ENCODE measurements at places on chromosomes 5 and 9. TPM values are rescaled to one million over a fixed set of nuclear protein-coding genes. Genes with fewer than 3 reads are reported as not detected.

LAMC3 gene
- total RNA-seq, result 0.09 TPM

IL13 gene
- 6.5 TPM for total RNA-seq

ITK gene
- 229 TPM for total RNA-seq

PCDHA1 gene
- total RNA-seq, result not detected

PGM5 gene
- not detected for total RNA-seq

GRCh38 chr5:53067641-53068040 lies 41.9 kb downstream of the MOCS2 start:
- H3K4me3 ChIP-seq, result no peak overlapping the region
- H3K27me3 ChIP-seq, result peaks cover 2% of the 10 kb centered on the region
- DNase-seq, result no peak
- H3K4me1 ChIP-seq, result peaks cover 16% of the 10 kb centered on the region

GRCh38 chr5:158824241-158824882 lies 275.4 kb downstream of the EBF1 start:
- H3K36me3 ChIP-seq, result no peaks in the 10 kb centered on the region
- peaks cover 2% of the 10 kb centered on the region for H3K27me3 ChIP-seq
- no peak for DNase-seq
- no peak overlapping the region for H3K27ac ChIP-seq
- peaks cover 22% of the 10 kb centered on the region for H3K4me1 ChIP-seq

DNA sequence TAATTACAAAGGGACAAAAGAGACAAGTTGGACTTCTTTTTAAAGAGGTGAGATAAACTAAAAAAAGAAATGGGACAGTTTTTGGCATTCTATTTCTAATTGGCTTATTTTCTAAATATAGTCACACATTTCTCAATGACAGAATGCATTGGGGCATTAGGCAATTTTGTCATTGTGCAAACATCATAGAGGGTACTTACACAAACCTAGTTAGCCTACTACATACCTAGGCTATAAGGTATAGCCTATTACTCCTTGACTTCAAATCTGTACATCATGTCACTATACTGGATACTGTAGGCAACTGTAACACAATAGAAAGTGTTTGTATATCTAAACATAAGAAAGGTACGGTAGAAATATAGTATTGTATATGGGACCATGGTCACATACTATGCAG lies 56.1 kb downstream of the LSM11 start:
- H3K4me3 ChIP-seq, result no peak overlapping the region
- no peaks in the 10 kb centered on the region for H3K4me1 ChIP-seq
- no peaks in the 10 kb centered on the region for H3K27me3 ChIP-seq
- H3K27ac ChIP-seq, result no peak overlapping the region
- H3K36me3 ChIP-seq, result peaks cover 19% of the 10 kb centered on the region
- no peak for DNase-seq

GRCh38 chr9:91219557-91219956 lies 142.2 kb downstream of the AUH start:
- H3K4me1 ChIP-seq, result peaks cover 19% of the 10 kb centered on the region
- DNase-seq, result no peak
- no peak overlapping the region for H3K4me3 ChIP-seq
- H3K27ac ChIP-seq, result no peak overlapping the region
- H3K27me3 ChIP-seq, result no peaks in the 10 kb centered on the region
- H3K36me3 ChIP-seq, result peaks cover 34% of the 10 kb centered on the region

GRCh38 chr9:121220996-121221663 lies 19.5 kb upstream of the RAB14 start:
- H3K27ac ChIP-seq, result no peak overlapping the region
- DNase-seq, result no peak
- H3K36me3 ChIP-seq, result no peaks in the 10 kb centered on the region
- H3K4me1 ChIP-seq, result peaks cover 4% of the 10 kb centered on the region
- H3K27me3 ChIP-seq, result no peaks in the 10 kb centered on the region
- H3K4me3 ChIP-seq, result no peak overlapping the region

- H3K27ac ChIP-seq, result no peak overlapping the region
- no peaks in the 10 kb centered on the region for H3K36me3 ChIP-seq
- peaks cover 8% of the 10 kb centered on the region for H3K27me3 ChIP-seq
- H3K4me1 ChIP-seq, result peaks cover 5% of the 10 kb centered on the region
Measured at GRCh38 chr5:2148312-2149194, 265.8 kb upstream of the IRX4 start.

GRCh38 chr5:380701-381309 lies 59.3 kb downstream of the AHRR start:
- H3K27ac ChIP-seq, result peak overlapping the region; percentile 28
- H3K4me3 ChIP-seq, result no peak overlapping the region
- no peak for DNase-seq
- H3K4me1 ChIP-seq, result peaks cover 66% of the 10 kb centered on the region

DNA sequence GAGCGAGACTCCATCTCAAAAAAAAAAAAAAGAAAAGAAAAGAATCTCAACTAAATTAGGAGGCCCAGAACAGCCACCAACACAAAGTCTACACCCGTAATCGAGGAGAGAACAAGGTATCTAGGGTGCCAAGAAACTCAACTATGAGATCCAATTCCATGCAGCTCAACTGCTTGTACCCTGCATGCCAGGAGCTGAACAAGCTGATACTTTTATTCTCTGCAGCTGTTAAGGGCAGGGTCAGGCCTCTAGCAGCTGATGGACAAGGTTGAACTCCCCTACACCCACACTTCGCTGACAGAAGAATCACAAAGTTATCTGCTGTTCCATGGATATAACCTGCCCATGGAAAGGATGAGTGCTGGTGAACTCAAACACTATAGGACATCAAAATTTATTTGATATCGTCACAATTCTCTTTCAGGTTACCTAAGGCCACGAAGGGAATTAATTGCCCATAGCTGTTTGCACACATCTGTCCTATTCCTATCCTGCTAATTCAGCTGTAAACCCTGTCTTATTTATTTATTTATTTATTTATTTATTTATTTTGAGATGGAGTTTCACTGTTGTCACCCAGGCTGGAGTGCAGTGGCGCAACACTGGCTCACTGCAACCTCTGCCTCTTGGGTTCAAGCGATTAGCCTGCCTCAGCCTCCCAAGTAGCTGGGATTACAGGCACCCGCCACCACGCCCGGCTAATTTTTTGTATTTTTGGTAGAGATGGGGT lies 20.7 kb downstream of the UBAP2 start:
- DNase-seq, result no peak
- peaks cover 14% of the 10 kb centered on the region for H3K36me3 ChIP-seq
- no peaks in the 10 kb centered on the region for H3K27me3 ChIP-seq
- H3K4me1 ChIP-seq, result peaks cover 17% of the 10 kb centered on the region
- no peak overlapping the region for H3K27ac ChIP-seq

DNA sequence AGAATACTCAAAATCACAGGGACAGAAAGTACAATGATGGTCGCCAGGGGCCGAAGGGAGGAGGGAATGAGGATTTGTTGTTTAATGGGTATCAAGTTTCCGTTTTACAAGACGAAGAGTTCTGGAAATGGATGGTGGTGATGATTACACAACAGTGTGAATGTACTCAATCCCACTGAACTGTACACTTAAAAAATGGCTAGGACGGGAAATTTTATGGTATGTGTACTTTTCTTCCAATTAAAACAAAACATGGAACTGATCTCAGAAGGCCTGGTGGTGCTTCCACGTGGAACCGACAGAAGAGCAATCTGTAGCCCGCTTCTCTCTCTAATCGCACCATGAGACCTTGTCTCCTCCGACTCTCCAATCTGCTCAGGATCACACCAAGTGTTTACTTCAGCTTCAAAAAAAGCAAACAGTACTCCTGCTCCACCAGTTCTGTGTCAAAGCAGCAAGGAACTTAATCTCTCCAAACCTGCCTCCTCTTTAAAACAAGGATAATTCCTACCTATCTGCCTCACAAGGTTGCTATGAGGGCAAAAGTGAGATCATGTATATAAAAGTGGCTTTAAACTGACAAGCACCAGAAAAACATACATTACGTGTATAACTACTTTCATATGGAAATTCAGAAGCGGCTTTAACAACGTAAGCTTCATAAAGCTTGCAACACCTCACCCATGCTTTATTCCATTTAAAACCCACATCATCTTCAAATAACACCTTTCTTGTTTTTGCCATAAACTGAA lies 2.1 kb downstream of the ECPAS start:
- H3K36me3 ChIP-seq, result peaks cover 15% of the 10 kb centered on the region
- H3K4me3 ChIP-seq, result peak overlapping the region; percentile 79
- no peak for DNase-seq

GRCh38 chr5:173564106-173564505 lies 52.3 kb downstream of the BOD1 start:
- H3K27me3 ChIP-seq, result peaks cover 15% of the 10 kb centered on the region
- no peak overlapping the region for H3K4me3 ChIP-seq
- H3K27ac ChIP-seq, result no peak overlapping the region
- no peak for DNase-seq

GRCh38 chr9:11194246-11194645 lies 581.4 kb upstream of the PTPRD start:
- H3K36me3 ChIP-seq, result no peaks in the 10 kb centered on the region
- no peaks in the 10 kb centered on the region for H3K27me3 ChIP-seq
- H3K4me3 ChIP-seq, result no peak overlapping the region
- H3K27ac ChIP-seq, result no peak overlapping the region
- no peaks in the 10 kb centered on the region for H3K4me1 ChIP-seq

GRCh38 chr5:176810687-176811501 lies 535 bp downstream of the UNC5A start:
- peak overlapping the region; percentile 57 for H3K4me3 ChIP-seq
- peaks cover 7% of the 10 kb centered on the region for H3K4me1 ChIP-seq
- peak; percentile 26 for DNase-seq
- H3K27me3 ChIP-seq, result peaks cover 66% of the 10 kb centered on the region
- H3K27ac ChIP-seq, result no peak overlapping the region

DNA sequence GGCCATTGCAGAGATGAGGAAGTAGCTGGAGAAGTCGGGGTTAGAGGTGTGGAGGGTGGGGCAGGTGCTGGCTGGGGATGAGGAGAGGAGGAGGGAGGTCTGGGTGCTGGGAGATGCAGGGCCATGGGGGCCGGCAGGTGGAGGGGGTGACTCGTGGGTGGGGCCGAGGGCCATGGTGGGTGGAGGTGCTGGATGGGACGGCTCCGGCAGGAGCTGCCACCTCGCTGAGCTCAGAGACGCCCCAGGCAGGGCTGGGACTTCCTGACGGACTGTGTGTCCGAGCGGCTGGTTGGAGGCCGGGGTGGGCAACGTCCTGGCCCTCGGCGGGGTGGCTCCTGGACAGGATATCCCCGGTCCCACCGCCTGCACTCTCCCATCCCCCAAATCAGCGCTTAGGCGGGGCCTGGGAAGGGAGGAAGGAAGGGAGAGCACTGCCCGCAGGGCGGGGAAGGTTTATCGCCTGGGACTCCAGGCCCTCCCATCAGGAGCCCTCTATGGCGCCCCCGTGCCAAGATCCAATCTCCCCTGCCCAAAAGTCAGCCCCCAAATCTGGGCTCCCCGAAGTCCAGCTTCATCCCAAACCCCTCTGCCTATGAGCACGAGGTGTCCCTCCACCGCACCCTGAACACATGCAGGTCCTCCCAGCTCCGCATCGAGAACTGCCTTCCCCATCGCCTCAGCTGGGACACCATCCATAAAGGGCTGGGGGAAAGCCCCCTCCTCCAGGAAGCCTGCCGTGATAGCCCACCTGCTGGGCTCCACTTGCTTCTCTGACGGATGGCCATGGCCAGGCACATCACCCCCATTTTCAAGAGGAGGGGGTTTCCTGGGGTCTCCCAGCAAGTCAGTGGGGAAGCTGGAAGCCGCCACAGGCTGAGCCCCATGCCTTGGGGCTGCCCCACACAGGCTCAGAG lies 58.3 kb upstream of the NOTCH1 start:
- no peak overlapping the region for H3K27ac ChIP-seq
- H3K4me3 ChIP-seq, result no peak overlapping the region
- H3K4me1 ChIP-seq, result no peaks in the 10 kb centered on the region
- no peak for DNase-seq
- no peaks in the 10 kb centered on the region for H3K36me3 ChIP-seq

DNA sequence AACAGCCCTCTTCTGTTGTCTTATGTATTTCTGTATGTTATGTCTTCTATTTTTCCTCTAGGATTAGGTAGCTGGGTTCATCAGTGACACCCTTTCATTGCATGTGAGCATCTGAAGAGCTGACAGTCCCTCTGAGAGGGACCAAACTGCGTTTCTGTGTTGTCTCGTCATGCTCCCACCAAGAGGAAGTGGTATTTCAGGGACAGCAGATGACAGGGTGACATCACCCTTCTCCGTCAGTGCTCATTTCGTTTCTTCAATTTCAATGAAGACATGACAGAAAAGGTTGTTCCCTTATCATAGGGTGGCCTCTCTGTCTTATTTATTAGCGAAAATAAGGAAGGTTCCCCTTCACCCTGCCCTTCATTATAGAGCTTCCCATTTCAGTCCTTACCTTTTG lies 225.9 kb upstream of the NR4A3 start:
- H3K27me3 ChIP-seq, result peaks cover 7% of the 10 kb centered on the region
- no peak overlapping the region for H3K4me3 ChIP-seq
- H3K36me3 ChIP-seq, result no peaks in the 10 kb centered on the region
- peak; percentile 48 for DNase-seq
- peaks cover 5% of the 10 kb centered on the region for H3K4me1 ChIP-seq
- no peak overlapping the region for H3K27ac ChIP-seq

GRCh38 chr9:112854657-112855056 lies 36.0 kb downstream of the SLC46A2 start:
- H3K36me3 ChIP-seq, result peaks cover 3% of the 10 kb centered on the region
- no peaks in the 10 kb centered on the region for H3K27me3 ChIP-seq
- DNase-seq, result no peak
- H3K4me3 ChIP-seq, result no peak overlapping the region
- no peak overlapping the region for H3K27ac ChIP-seq

GRCh38 chr5:139744471-139745131 lies 51.0 kb upstream of the PSD2 start:
- H3K4me3 ChIP-seq, result no peak overlapping the region
- H3K27ac ChIP-seq, result no peak overlapping the region
- H3K4me1 ChIP-seq, result peaks cover 32% of the 10 kb centered on the region
- no peaks in the 10 kb centered on the region for H3K36me3 ChIP-seq

GRCh38 chr9:130835441-130836298 lies 616 bp downstream of the ABL1 start:
- peak; percentile 54 for DNase-seq
- H3K36me3 ChIP-seq, result peaks cover 4% of the 10 kb centered on the region
- peaks cover 34% of the 10 kb centered on the region for H3K4me1 ChIP-seq
- H3K27me3 ChIP-seq, result no peaks in the 10 kb centered on the region
- peak overlapping the region; percentile 88 for H3K4me3 ChIP-seq
- H3K27ac ChIP-seq, result peak overlapping the region; percentile 96

DNA sequence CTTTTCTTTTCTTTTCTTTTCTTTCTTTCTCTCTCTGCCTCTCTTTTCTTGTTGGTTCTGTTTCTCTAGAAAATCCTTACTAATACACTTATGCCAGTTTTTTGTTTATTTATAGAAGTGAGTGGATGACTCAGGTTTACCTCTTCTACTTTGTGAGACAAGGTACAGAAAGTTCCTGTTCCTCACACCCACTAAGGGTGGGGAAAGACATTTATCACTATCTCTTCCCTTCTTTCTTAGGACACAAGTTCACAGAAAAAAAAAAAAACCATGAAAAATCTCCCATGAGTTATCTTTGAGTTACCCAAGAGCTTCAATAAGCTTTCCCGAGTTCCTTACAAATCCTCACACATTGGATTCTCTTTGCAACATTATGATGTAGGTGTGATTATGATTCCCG lies 60.9 kb upstream of the CD180 start:
- no peak overlapping the region for H3K27ac ChIP-seq
- H3K36me3 ChIP-seq, result no peaks in the 10 kb centered on the region
- DNase-seq, result no peak
- H3K4me3 ChIP-seq, result no peak overlapping the region
- no peaks in the 10 kb centered on the region for H3K4me1 ChIP-seq
